Eye (tissue), 1 donor: ENCODE measurements at places on chromosomes 3 and 15.

DNA sequence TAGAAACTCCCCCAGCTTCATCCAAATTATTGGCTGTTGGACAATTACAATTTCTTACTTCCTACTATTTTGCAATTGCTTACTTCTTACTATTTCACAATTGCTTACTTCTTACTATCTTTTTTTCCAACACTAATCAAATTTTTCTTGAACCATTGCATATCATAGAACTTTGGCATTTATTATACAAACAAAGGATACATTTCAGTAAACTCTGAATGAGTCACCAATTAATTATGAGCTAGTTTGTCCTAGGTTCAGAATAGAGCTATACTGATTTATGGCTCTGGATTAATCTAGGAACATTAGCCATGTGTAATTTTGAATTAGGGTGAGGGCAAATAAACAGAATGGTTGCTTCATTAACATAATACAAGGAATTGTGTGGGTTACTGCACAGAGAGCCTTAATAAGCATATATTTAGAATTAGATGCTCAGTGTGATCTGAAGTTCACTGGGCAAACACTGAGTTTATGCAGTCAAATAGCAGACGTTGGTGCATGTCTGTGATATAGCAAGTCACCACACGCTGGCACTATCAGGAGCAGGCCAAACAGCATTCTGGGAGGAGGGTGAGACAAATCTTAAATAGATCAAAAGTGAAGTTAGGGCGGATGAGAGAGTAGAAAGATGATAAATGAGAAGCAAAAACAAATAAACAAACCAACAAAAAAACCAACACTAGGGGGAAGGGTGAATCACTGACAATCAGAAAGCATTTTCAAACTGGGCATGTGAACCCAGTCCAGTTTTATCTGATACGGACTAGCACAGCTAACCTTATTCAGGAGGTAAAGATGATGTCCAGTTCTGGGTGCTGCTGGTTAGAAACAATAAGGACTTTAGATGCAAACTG lies 21.5 kb downstream of the GABRR3 start:
- DNase-seq, result no peak

DNA sequence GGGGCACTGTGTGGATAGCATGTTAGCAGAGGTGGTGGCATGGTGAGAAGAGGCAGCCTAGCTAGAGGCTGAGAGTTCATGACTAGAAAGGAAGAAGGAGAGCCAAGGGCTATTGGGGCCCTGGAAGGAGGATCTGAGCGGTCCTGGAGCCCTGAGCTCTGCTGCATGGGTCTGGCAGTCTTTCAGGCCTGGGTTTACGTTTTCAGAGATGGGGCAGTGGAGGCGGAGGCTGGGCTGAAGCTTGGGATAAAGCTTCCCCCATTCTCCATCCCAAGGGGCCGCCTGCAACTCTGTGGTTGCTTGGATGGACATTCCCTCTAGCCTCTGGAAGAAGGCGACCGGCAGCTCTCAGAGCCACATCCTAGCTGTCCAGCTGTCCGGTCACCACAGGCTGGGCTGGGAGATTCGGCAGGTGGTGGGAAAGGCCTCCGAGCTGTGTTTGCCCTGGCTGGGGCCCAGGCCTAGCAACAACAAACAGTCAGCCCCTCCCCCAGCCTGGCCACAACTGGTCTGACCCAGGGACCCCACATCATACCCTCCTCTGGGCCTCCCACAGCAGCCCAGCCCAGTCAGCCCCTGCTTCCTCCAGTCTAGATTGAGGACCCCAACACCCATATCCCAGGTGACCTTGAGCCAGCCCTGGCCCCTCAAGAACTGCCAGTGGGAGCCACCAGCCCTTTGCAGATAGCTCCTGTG lies 1.8 kb upstream of the SLC38A3 start:
- DNase-seq, result no peak

DNA sequence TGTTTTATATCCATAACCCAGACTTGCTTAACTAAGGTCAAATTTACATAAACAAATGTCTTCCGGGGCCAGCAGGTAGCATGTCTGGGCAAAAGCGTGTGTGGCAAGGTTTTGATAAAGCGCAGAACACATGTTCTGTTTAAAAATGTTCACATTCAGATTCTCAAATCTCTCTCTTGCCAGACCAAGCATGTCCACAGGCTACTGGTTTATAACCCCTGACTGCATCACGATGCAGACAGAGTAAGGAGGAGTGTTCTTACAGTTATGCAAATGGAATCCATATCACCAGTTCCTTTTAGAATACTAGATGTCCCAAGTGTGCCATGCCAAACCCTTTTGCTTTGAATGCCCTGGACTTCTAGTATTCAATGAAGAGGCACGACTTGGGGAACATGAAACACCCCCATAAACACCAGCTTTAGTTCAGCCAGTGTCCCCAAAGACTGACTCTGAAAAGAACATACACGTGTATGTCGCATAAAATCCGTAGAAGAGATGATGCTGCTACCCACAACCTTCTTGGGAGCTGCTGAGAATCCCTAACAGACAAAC lies 412.0 kb downstream of the CNTN4 start:
- no peak for DNase-seq

GRCh38 chr15:25703726-25704125 lies 159.4 kb downstream of the ATP10A start:
- no peak for DNase-seq

- peak; percentile 40 for DNase-seq
These were observed 342.0 kb upstream of the NR2F2 start for GRCh38 chr15:95988574-95988887.

DNA sequence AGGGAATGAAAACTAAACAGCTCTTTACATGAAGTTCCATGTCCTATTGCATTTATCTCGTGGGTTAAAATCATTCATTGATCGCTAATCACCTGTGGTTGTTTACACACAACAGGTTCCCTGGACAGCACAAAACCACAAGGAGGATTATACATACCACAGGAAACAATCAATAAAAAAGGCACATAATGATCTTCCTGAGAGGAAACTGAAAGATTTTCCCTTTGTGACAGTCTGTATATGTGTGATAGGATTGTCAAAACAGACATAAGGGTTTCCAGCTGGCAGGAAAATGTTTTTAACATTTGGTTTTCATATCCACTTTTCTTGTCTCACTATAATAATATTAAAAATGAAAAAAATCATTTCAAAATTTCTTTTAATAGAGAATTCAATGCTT lies 541.8 kb downstream of the NLGN1 start:
- DNase-seq, result peak; percentile 61

DNA sequence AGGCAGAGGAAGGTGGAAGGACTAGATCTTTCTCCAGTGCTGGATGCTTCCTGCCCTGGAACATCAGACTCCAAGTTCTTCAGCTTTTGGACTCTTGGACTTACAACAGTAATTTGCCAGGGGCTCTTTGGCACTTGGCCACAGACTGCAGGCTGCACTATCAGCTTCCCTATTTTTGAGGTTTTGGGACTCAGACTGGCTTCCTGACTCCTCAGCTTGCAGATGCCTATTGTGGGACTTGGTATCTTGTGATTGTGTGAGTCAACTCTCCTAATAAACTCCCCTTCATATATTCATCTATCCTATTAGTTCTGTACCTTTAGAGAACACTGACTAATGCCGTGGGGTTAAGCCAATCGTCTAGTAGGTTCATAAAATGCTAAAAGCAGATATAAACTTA lies 8.8 kb upstream of the B3GNT5 start:
- no peak for DNase-seq

- DNase-seq, result no peak
These were observed 7.5 kb upstream of the TBC1D21 start for GRCh38 chr15:73865904-73866303.

- DNase-seq, result peak; percentile 91
These were observed 147.7 kb downstream of the XXYLT1 start for GRCh38 chr3:195123281-195123691.

DNA sequence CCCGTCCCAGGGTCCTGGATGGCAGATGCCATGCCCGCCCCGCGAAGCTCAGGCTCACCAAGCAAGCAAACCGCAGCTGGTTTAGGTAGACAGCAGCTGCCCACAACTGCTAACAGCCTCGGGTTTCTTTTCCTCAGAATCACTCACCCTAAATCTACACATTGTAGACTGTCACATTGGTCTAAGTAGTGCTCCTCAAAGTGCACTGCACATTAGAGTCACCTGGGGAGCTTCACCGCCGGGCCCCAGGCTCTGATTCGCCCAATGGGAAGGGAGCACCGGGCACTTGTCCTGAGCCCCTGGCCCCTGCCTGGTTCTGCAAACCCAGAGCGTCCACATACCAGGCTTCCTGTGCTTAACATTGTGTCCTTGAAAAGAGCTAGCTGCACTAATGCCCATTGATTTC lies 752 bp downstream of the OCA2 start:
- no peak for DNase-seq

- peak; percentile 37 for DNase-seq
These were observed 29.0 kb upstream of the FURIN start for GRCh38 chr15:90839187-90840071.

DNA sequence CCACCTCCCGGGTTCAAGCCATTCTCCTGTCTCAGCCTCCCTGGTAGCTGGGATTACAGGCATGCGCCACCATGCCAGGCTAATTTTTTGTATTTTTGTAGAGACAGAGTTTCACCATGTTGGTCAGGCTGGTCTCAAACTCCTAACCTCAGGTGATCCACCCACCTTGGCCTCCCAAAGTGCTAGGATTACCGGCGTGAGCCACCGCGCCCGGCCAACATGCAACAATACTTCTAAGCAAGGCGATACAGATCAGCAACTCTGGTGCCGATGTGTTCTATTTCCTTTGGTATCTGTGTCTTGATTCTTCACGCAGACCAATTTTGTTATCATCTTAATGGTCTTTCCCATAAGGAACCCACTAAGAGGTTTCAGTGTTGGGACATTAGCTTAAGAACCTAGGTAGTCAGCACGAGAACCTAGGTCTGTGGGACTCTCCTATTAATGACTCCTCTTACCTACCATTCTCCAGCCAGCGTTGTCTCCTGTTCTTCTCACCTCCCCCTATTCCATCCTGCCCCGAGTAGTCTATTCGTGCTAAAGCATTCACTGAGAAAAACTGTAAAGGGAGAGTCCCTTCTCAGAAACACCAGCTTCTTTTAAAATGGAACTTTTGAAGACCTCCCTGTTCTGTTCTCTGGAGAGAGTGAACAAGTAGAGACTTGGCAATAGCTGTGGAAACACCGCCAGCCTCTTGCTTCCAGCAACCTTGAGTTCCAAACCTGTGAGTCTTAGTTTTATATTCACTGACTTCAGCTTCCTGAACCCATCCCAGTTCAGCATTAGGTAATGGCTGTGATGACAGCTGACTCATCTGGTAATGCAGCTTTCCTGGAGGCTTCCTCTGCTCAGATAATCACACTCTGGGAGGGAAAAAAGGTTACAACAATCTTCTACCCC lies 61.2 kb downstream of the TSC22D2 start:
- peak; percentile 42 for DNase-seq

- DNase-seq, result peak; percentile 89
These were observed 224.0 kb downstream of the SLCO3A1 start for GRCh38 chr15:92077353-92078085.

- DNase-seq, result no peak
These were observed 98.2 kb upstream of the TJP1 start for GRCh38 chr15:29920515-29920914.

- peak; percentile 43 for DNase-seq
These were observed 186.6 kb upstream of the FEZF2 start for GRCh38 chr3:62559831-62560445.

- no peak for DNase-seq
These were observed 11.0 kb upstream of the C15orf61 start for GRCh38 chr15:67509918-67510317.

DNA sequence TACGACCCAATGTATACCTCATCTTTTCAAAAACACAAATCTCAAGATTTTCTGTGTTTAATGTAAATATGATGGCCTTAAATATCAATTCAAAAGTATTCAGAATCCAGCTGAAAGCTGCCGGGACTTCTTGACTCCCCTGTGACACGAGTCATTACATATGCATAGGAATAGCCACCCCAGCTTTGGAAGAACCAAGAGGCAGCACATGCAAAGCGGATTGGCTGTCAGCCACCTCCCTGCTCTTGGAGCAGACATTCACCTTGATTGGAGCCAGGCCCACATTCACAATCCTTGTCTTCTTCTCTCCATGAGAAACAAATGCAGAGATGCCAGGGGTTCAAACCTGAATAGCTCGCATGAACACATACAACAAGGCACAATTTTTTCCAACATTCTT lies 10.8 kb upstream of the CAV3 start:
- DNase-seq, result no peak

GRCh38 chr15:58163985-58164384 lies 25.8 kb downstream of the AQP9 start:
- peak; percentile 56 for DNase-seq

DNA sequence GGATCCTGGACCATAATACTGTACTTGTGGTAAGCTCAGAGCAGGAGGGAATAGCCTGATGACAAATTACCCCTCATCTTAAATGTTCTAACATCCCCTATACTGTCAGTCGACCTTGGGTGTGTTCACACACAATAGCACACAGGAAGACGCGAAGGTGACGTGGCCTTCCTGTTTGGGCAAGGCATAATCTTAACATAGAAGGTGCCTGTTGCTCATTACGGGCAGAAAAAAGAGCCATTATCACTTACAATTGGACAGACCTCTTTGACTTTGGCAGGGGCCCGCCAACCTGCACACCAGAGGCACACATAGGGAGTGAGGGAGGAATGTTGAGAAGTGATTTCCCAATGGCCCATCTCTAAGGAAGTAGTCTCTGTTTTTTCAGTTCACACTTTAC lies 144.2 kb downstream of the ANO10 start:
- no peak for DNase-seq

DNA sequence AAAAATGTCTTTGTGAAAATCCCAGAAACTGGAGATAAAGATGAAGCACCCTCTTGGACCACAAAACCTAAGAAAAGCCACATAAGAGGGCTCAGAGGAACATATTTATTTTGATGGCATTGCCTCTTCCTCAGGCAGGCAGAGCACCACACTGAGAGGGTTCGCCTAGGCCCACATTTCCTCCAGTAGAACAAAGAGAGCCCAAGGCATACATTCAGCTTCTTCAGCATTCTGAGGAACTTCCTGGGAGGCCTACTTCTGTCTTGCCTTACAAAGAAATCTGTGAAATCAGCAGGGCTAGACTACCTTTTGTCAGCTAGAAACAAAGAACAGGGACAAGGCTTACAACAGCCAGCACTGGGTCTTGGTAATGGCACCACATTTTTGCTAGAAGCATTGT lies 1325.3 kb downstream of the SI start:
- DNase-seq, result no peak

DNA sequence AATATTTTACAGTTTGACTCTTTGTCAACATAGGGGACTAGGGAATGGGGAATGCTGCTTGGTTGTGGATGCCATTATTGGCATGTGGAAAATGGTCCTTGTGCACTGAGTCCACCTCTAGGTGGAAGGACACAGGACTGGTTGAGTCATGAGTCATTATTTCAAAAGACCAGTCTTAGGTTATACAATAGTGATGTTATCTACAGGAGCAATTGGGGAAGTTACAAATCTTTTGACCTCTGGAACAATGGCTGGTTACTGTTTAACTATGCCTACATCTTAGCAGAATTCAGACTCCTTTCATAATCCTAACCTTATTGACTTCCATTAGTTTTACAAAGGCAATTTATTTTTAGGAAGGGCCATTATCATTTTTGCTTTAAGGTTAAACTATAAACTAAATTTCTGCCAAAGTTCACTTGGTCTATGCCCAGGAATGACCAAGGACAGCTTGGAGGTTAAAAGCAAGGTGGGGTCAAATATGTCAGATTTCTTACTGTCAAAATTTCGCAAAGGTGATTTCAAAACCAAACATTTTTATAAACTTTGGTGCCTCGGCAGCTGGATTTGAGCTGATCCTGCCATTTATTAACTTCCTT lies 11.8 kb upstream of the CCR8 start:
- no peak for DNase-seq
